Naive thymus-derived CD4-positive, alpha-beta T cell (primary cell): ENCODE measurements at places on chromosomes 7 and 10. TPM values are rescaled to one million over a fixed set of nuclear protein-coding genes. Genes with fewer than 3 reads are reported as not detected.

- no peak for DNase-seq
Observed at GRCh38 chr10:10872764-10873163, 144.9 kb upstream of the CELF2 start.

DNA sequence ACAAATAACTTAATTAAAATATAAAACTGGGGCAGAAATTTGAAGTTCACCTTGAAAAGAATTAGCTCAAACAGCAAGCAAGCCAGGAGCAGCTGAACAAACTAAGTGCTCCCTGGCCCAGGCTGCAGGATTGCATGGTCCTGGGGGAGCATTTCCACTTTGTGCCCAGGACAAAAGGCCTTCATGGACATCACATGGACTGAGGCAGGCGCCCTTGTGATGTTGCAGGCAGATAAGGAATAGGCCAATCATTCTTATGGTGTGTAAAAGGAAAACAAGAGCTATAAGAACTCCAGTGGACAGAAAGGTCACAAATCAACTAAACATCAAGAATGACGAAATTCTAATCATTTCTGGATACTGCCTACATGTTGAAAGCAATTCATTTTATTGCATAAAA lies 17.5 kb upstream of the TECTB start:
- DNase-seq, result no peak

DNA sequence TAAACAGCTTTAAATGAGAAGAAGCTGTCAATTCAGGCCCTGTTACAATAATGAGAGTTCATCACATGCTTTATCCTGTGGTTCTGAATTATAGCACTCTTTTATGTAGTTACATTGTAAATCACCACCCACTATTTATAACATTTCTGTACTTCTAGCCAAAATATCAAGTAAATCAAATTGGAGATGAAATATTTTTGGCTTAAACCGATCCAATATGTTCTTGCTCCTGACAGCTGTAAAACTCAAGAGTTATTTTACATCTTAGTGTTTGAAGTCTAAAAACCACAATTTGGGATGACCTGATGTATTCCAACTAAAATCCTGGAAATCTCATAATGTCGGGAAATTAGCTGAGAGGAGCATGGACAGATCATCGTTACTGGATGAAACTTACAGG lies 371.2 kb upstream of the LRRN3 start:
- DNase-seq, result no peak

DNA sequence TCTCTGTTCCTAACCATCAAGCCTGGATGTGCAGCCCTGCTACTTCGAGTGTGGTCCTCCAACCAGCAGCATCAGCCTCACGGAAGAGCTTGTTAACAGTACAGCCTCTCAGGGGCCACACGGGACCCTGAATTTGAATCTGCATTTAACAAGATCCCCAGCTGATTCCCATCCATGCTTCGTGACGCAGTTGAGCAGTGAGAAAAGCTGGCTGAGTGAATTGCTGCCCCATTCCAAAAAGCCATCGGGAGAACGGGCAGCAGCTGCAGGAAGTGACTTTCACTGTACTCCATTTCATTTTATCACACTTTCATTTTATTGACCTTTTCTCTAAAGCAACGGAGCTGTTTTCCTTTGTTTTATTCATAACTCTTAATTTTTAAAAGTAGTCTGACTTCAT lies 22.5 kb downstream of the FAM171A1 start:
- DNase-seq, result no peak

DNA sequence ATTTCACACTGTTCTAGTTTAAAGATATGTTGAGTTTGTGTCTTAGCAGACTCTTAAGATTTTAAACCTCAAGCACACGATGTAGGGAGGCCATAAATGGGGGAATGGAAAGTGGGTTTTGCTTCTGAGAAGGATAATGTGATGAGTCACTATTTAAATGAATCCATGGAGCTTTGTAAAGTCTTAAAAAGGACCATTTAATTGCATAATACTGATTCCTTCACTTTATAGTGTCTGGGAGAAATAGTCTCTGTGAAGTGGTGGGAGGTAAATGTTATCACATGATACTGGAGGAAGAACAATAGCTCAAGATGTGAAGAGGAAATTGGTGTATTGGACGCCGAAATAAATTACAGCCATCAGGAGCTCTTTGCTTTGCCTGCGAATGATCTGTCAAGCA lies 84.0 kb upstream of the MYO3A start:
- no peak for DNase-seq

GRCh38 chr7:139915864-139916716 lies 87.0 kb downstream of the TBXAS1 start:
- DNase-seq, result no peak

- DNase-seq, result no peak
Observed at GRCh38 chr7:151351027-151351426, 9.4 kb downstream of the NUB1 start.

DNA sequence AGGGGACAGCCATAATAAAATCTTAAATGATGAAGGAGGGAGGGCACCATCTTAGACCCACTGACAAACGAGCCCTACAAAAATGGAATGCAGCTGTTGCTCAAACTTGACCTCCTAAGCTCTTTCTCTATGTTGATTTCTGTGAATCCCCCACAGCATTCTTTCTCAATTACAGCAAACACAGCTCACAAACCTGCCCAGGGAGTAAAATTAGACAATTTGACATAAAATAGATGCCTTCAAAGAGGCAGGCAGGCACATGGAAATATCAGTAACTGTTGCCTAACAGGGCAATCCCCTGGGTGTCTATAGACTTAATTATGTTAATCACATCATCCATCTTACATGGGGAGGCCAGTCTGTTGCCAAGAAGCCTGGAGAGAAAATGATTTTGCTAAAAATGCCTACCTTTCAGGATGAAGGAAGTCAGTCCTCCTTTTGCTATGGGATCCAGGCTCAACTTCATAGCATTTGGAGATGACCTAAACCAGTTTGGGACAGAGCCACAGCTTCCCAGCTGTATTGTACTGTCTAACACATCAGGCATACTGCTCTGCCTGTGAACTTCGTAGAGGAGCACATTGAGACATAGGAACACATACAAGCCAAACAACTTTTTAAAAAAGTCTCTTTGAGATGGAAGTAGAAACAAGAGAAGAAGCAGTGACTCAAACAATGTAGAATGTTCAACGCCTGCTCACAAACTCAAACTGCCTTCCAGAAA lies 1177.4 kb downstream of the SORCS1 start:
- DNase-seq, result no peak

DNA sequence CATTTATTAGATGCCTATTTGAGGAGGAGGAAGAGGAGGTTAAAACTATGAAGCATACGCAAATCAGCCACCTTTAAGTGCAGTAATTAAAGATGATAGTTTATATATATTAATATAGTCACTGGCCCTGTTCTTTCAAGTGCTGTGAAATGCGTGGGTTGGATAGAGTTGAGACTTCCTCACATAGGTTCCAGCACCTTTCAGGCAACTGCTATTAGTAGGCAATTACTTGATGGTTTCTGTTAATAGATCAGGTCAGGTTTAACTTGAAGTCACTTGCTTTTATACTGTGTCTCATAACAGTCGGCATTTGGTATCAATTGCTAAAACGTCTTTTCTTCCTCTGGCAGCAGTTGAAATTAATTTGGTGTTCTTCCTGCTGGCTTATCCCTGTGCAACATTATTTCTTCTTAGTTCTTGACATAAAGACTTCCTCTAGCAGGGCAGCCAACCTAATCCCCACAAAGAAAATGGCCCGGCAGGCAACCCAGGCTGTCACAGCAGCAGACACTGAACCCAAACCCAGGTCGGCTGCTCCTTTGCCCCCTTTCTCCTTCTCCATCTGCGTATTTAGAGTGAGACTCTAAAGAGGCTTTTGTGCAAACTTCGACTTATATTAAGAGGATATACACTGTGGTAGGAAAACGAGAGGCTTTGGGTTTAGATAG lies 35.3 kb upstream of the BET1 start:
- no peak for DNase-seq

GRCh38 chr7:18623389-18623788 lies 127.8 kb downstream of the HDAC9 start:
- DNase-seq, result no peak

DNA sequence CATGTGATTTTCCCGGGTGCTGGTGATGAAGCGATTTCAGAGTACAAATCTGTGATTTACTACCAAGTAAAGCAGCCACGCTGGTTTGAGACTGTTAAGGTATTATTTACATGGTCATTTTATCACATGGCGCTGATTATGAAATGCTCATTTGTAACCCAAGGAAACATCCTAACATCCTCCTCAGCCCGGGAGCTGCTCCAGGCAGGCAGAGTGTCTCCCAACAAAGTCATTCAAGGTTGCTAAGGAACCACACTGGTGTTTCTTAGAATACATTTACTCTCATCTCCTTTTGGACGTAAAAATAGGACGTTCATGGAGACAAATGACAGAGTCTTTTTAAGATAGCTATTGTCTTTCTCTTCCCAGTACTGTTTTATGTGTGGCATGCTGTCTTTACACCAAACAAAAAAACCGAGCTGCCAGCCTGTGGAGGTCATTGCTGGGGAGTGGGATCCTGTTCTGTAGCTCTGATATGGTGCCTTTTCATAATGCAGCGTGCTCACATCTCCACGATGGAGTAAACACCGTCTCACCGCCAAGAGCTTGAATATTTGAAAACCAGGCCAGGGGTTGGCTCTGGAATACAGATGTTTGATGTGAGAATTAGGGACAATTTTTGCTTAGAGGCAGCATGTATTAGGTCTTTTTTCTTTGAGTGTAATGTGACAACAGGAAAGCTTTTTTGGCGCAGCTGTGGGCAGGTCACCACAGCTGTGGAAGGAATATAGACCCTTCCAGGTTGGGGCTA lies 119.6 kb downstream of the DOCK1 start:
- DNase-seq, result no peak

DNA sequence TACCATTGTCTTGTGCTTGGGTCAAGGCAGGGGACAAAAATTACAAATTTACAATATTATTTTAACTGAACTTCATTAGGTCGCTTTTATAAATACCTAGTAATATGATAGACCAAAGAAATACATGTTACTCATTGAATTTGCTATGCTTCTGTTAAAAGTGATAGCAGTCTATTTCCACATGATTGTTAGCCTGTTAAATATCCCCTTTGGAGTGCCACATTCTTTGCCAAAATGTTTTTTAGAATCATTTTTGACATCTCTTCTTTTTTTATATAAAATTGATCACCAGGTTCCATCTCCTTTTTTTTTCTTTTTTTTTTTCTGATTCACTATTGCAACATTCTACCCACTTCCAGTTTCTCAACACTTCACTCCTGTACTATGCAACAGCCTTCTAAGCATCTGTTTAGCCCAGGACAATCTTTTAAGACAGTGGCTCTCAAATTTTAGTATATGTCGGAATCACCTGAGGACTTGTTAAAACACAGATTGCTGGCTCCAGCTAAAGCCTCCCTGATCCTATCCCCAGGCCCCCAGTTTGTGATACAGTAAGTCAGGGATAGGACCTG lies 16.4 kb upstream of the NDUFA5 start:
- DNase-seq, result no peak

- no peak for DNase-seq
Observed at GRCh38 chr7:110531186-110531585, 559.7 kb upstream of the LRRN3 start.

DNA sequence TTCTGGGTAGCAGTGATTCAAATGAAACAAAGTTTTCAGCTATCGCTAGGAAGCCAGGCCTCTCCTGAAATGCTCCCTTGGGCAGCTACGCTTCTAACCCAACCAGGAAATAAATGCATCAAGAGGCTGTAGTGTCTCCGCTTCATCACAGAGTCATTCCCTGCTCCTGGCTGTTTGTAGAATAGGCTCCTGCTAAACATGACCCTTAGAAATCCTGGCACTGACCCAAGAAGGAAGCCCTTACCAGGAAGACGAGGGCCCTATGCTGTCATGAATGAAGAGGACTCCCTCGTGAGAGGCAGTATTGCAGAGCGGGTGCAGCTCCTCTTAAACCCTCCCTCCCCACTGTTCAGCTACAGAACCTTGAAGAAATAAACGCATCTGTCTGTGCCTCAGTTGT lies 48.3 kb downstream of the NOD1 start:
- DNase-seq, result no peak

DNA sequence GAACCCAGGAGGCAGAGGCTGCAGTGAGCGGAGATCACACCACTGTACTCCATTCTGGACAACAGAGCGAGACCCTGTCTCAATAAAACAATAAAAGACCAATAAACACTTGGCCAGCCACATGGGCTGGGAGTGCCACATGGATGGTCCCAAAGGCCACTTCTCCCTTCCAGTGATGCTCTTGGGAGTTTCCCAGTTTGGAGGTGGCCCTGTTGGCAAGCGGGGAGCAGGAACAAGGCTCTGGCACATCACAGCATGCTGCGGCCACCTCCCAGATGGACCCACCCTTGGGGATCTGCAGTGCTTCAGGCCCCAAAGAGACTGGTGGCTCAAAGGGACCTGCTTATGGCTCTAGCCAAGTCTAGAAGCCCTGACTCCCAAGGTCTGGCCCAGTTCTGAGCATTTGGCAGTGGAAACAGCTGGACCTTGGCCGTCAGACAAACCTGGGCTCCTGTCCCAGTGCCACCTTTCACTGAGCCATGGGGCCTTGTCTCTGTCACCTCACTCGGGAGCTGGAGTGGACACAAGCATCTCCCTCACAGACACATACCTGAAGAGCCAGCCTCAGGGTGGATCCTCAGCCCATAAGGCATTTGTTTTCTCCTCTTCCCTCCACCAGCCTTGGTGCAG lies 91.7 kb downstream of the COL13A1 start:
- no peak for DNase-seq

DNA sequence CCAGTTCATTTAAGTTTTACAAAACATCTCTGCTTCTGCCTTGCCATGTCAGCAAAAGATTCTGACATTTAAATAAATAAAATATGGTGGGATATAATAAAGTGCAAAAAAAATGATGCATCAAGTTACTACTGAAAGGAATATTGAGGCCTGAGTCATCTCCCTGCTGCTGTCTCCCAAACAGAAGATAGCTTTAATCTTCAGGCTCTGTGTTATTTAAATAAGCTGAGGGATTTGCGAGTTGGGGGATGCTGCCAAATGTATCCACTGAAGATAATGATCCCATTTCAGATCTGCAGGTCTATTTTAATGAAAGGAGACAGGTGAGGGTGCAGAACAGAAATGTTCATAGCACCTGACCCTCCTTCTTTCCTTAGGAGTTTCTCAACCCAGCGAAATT lies 720.8 kb downstream of the AUTS2 start:
- no peak for DNase-seq

DNA sequence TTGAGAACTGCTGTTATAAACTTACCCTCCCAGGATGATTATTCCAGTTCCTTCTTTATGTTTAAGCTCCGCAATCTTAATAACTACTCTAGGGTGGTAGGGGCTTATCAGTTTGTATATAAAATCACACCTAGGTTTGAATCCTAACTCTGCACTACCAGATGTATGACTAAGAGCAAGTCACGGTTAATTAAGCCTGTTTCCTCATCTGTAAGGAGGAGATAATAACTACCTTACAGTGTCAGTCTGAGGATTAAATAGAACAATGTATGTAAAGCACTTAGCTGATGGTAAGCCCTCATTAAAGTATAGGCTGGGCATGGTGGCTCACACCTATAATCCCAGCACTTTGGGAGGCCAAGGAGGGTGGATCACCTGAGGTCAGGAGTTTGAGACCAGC lies 9.2 kb downstream of the DNA2 start:
- DNase-seq, result no peak

- DNase-seq, result no peak
Observed at GRCh38 chr7:108002726-108003598, at the start of gene LAMB1. TSS of gene LAMB1 (minus strand) at chr7:108003161. CDS start at chr7:108002885, 276 bp downstream.

- DNase-seq, result no peak
Observed at GRCh38 chr7:131241386-131241785, 86.3 kb upstream of the MKLN1 start.

Gene NPFFR1
- total RNA-seq, result not detected

Gene PNLIPRP2
- total RNA-seq, result not detected

Gene GNAT3
- total RNA-seq, result not detected

Gene IFIT1
- 15.7 and 17.9 TPM in 2 replicates for total RNA-seq

Gene SORCS3
- total RNA-seq, result 4.6 TPM

Gene NKX6-2
- total RNA-seq, result not detected in 2 replicates

Gene LIPM
- total RNA-seq, result not detected

Gene CWF19L1
- 40.4 and 41.8 TPM in 2 replicates for total RNA-seq
